ENCODE measurements at places on chromosomes 6 and 20.

DNA sequence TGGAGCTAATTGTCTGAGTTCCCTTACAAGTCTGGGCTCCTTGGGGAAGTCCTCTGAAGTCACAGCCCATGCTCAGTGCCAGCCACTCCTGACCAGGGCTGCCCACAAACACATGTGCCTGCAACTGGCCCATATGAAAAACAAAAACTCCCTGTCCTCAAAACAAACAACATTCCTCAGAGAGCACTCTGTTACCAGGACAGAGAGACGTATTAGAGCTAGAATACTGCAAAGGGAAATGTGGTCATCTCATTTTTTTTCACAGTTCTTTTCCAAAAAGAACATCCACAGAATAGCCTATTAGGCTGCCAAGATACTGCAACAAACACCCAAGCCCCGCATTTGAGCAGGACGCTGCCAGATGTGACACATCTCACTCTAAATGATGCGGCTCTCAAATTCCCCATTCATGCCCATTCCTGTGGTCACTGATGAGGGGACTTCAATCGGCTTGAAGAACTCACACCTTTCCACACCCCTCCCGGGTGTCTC, 71.1 kb downstream of the SLC22A23 start:
- DNase-seq, result no peak

GRCh38 chr6:81570681-81571080, 181.8 kb downstream of the TENT5A start:
- DNase-seq, result no peak

DNA sequence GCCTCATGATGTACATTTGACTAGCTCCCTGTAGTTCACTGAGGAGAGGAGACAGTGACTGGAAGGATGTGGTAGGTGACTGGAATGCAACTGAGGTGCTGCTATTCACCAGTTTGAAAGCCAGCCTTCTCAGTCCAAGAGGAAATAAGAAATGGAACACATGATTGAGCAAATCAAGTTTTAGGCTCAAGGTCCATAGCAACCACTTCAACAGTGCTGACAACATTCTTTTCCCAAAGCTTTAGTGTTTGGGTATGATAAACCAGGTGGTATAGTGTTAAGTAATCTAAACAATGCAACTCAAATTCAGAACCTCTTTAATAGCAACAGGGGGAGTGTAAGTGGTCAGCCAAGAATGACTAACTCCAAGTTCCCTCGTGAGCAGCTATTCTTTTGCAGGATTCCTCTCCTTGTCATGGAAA, 9.2 kb downstream of the ZHX3 start:
- DNase-seq, result no peak

- no peak for DNase-seq
Observed at GRCh38 chr6:120129228-120129627, 779.7 kb upstream of the MAN1A1 start.

GRCh38 chr20:58081846-58082245, 146.6 kb downstream of the ANKRD60 start:
- DNase-seq, result no peak

DNA sequence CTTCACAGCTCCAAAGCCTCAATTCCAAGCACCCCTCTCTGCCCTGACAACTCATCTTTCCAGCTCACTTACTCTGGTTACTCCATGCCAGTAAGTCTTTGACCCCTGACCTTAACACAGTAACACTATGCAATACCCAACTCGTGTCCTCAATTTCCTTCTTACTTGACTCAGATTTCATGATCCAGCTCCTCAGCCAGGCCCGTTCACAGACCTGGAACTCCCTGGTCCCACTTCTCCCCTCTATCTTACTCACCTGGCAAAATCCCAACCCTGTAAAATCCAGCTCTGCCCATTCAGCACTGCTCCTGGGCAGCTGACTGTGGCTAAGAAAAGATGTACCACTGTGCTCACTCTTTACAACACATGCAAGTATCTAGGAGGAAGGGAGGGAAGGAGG, 7.9 kb downstream of the GNL1 start:
- DNase-seq, result no peak

GRCh38 chr6:158039571-158040050, 57.9 kb downstream of the SYNJ2 start:
- no peak for DNase-seq

DNA sequence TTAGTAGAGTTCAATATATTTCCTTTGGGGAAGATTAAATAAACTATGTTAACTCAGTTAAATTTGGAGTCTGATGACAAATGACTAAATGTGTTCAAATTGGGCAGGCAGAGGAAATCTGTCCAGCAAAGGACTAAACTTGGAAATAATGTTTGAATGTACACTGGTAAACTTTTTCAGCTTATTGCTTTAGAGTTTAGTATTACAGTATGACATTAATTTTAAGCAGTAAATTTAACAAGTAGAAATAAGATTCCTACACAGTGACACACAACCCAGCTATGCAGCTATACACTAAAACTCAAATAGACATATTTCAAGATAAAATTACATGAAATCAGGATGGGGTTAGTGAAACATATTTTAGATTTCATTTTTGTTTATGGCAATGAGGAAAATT, 42.6 kb upstream of the HDGFL1 start:
- no peak for DNase-seq

DNA sequence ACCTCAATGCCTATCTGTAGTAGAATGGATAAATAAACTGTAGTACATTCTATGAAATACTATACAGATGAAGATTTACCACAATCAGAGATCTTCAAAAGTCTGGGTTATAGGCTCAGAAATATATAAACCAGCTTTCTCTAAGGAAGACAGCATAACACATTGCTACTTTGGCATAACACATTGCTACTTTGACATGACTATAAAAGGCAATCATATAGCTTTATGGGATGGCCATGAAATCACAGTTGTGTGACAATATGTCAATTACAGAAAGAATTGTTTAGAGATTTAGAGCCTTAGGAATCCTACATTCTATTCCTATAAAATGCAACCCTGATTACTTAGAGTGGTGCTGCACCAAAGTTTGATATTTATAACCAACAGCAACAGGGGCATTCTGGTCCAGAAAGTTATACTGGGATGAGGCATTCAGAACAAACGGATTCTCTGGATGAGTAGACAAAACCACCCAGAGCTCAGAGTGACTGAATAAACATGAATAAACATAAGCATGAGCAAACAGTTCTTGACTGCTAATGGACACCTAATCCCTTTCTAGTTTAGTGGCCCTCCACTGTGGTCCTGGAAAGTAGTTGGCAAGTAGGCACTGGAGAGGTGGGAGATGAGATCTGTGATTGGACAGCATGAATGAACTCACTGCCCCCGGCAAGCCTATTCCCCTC, 12.0 kb downstream of the TTI1 start:
- DNase-seq, result no peak

- DNase-seq, result no peak
Observed at GRCh38 chr20:63507083-63507743, 8.3 kb upstream of the EEF1A2 start.

GRCh38 chr6:112036088-112036637, 17.7 kb upstream of the CCN6 start:
- no peak for DNase-seq

DNA sequence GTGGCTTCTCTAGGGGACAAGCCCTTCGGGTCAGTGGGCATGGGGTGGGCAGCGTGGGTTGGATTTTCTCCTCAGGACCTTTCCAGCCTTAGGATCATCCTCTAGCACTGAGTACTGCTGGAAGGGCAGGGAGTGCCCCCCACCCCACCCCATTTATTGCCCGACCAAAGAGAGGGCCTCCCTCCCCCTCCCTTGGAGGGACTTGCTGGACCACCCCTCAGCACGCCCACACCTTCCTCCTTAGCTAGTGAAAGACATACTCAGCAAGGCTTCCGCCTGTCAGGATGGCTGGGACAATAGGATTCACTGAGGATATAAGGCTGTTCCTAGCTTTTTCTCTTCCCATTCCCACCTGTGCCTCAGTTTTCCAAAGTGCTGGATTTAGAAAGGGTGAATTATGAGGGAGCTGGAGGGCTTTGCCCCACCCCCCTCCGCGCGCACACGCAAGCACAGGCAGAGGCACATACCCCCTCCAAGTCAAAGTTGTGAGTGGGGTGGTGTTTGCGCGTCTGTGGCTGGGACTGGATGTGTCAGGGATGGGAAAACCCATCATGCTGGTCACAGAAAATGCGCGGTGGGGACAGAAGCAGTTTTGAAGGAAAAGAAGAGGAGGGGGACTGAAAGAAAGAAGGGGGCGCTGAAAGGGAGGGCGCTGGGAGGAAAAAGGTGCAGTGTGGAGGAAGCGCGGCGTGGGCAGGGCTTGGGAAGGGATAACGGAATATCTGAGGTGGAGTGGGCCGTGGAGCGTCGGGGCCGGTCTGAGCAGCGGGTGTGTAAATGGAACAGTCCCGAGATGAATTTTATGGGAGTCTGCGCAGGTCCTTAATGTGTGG, 693 bp upstream of the SLC29A1 start:
- no peak for DNase-seq

GRCh38 chr6:25629198-25629576, 22.8 kb upstream of the SCGN start:
- no peak for DNase-seq

DNA sequence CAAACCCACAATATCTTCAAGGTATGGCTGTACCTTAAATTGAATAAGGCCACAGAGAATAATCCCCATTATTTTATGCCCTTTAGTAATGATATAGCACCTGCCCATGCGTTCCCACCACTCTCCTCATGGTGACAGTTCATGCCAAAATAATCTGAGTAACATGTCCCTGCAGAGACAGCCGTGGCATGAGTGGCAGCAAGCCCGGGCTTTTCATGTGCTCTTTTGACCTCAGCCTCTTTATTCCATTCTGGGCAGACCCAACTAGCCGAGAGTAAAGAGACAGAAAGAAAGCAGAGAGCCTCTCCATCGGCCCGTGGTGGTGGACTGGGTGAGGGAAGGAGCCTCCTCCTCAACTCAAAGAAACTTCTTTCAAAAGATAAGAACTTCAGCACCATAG, 19.9 kb upstream of the POPDC3 start:
- no peak for DNase-seq

- no peak for DNase-seq
Observed at GRCh38 chr20:64048402-64049044, 916 bp downstream of the SOX18 start.

DNA sequence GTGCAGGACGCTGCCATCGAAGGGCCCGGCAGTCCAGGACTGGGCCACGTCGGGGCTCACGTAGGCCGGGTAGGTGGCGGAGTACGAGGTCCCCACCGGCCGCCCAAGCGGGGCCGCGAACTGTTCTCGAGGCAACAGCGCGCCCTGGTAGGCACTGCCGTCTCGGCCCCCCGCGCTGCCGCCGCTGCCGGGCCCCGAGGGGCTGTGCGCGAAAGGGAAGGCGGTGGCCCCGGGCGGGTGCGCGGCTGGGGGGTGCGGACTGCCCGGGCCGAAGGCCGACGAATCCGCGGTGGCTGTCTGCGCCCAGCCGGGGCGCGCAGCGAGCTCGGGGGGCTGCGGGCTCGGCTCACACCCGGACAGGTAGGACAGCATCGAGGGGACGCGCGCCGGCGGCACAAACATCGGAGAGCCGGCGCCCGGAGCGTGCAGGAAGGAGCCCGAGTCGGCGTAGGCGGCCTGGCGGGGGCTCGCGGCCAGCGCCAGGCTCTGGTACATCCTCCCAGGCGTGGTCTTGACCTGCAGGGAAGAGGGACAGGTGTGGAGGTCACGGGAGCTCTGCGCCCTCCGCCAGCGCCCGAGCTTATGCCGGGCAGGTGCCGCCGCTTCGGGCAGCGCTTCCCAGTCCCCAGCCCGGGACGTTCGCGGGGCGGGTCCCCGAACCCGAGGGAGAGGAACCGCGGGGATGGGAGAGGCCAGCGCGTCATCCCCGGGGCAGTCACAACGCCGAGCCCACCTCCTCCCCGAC, 596 bp downstream of the GATA5 start:
- no peak for DNase-seq

DNA sequence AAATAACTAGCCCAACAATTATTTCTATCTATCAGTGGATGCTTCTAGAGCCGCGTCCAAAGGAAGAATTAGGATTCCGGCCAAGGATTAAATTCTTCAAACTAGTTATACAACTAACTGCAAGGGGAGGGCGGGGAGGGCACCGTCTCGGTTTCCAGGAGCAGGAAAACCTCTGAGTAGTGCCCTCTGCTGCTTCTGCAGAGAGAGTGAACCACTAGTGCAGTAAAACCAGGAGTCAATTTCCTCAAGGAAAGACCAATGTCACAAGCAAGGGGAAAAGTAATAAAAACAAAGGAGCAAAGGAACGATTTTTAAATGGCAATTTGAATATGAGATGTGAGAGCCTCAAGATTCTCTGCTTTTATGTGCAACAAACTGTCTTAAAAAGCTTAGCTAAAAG, 16.5 kb upstream of the UBE2J1 start:
- no peak for DNase-seq

GRCh38 chr6:158653577-158654354, 3.9 kb downstream of the SYTL3 start:
- DNase-seq, result peak; percentile 20

- peak; percentile 1 for DNase-seq
Observed at GRCh38 chr6:170405311-170405975, 98.9 kb downstream of the FAM120B start.

- DNase-seq, result no peak
Observed at GRCh38 chr6:5638666-5639065, 368.1 kb downstream of the NRN1 start.

GRCh38 chr20:7672571-7672970, 267.7 kb downstream of the HAO1 start:
- no peak for DNase-seq

- DNase-seq, result no peak
Observed at GRCh38 chr6:29230666-29231065, 60.0 kb downstream of the OR2J2 start.

- DNase-seq, result no peak
Observed at GRCh38 chr6:36116943-36117342, 13.4 kb upstream of the MAPK13 start.

GRCh38 chr6:110408901-110409300, 6.5 kb downstream of the DDO start:
- no peak for DNase-seq

- DNase-seq, result no peak
Observed at GRCh38 chr20:44288252-44288651, 22.8 kb downstream of the FITM2 start.

- no peak for DNase-seq
Observed at GRCh38 chr6:15330174-15330944, 84.5 kb downstream of the JARID2 start.

DNA sequence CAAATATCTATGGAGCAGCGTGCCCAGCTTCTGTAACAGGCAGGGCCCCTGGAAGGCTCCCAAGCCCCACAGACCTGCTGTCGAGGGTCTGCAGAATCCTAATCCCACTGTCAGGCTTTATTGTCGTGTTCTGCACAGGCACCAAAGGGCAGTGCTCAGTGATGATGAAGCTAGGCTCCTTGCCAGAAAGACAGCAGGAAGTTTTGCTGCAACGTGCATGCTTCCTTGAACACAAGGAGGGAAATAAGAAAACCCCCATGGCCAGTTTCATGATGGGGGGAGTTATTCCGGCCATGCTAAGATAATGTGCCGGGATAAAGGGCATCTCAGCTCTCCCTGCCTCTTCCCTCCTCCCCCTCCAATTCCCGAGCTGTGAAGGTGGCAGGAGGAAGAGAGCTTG, 109.4 kb upstream of the KCNG1 start:
- DNase-seq, result no peak
